ENCODE measurements at places on chromosomes 11 and 22.

GRCh38 chr11:1883346-1884302, 8.1 kb downstream of the PRR33 start:
- DNase-seq, result no peak

DNA sequence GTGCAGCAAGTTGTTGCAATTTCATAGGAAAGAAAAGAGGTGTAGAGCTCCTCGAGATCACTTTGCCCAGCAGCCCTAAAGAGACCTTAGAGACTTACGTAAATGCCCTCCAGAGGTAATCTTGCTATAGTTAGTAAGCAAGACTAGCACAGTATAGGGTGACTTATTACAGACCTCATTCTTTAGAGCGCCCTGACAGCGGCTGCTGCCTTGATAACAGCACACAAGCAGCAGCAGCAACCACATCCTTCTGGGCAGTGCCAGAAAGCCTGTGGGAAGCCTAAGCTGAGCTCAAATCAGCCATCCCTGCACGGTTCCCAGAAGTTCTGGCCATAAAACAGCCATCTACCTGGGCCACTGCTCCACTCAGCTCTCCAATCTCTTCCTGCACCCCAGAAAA, 22.6 kb upstream of the OR56B1 start:
- no peak for DNase-seq

DNA sequence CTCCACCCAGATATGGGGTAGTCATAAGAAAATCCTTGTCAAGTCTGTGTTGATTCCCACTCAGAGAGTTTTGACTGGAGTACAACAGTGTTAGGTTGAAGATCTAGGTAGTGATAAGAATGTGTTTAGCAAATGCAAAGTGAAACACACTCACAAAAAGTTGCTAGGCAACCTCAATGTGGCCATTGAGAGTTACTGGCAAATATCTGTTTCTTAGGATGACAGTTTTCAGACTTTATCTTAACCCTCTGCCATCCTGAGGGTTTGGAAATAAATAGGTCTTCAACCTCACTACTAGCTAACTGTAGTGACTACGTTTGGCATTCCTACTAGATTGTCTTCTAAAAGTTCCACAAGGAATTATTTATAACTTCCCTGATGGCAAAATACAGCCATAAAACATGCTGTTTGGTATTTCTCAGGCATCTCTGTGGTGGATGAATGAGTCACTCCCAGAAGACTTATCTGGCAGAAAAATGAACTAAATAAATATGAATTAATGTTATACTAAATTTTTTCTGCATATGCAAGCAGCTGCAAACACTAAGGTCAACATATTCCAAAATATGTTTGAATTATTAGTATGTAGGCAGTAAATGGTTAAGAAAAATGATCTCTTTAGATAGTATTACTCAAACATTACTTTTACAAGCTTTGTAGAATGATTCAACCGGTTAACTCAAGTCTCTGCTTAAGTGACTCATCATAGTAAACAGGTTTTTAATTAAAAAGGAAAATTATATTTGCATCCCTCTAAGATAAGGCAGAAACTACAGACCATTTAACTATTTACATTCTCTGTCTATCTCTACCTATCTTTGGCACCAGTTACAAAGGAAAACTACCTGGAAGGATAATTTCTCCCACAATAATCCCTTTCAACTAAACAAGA, 17.1 kb upstream of the SYTL2 start:
- peak; percentile 82 for DNase-seq

GRCh38 chr11:7591987-7592386, 78.2 kb downstream of the PPFIBP2 start:
- no peak for DNase-seq

DNA sequence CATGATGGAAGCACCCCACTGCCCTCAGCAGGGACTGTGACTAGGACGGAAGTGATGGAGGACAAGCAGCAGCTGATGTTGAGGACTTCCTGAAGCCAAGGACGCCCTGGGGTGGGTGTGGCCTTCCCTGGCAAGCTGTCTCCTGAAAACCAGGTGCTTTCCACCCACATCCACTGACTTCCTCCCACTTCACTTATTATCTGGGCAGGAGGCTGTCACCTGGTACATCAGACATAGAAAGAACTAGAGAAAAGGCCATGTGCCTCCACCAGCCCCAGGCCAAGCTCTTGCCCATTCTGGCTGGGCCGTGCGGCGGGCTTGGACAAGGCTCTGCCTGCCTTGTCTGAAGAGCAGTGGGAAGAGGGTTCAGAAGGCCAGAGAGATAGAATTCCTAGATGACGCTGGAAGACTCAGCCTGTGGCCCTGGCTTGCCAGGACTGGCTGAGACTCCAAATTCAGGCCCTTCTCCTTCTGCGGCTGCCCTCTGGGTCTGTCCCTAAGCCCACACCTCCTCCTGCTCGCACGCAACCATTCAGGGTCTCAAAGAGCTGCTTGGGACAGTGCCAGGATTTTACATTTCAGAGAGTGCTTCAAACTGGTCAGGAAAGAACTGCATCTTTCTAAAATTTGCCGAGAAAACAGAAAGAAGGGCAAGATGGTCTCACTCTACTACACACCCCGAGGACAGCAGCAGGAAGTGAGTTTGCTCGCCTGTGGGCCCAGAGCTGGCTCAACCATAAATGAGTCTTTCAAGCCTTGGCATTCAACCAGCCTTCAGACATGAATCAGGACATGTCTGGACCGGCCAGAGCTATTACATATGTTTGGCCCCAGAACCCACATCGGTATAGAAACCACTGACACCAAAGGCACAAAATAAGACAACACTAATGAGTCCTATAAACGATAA, 13.3 kb downstream of the ARHGAP1 start:
- DNase-seq, result no peak

DNA sequence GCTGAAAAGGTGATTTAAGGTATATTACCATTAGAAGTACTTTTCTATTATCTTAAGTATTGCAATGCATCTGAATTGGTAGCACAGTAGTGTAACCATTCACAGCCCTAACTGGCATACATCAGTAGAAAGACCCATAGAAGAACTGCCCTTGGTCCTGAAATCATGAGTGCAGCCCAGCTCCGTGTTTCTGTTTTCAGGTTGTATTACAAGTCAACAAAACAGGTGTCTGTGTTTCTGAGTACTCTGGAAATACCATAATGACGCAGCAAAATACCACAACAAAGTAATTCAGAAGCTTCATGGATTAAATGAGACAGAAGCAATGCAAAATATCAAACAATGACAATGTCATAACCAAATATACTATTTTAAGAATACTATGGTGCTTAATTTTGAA, 226.3 kb downstream of the OPCML start:
- DNase-seq, result no peak

DNA sequence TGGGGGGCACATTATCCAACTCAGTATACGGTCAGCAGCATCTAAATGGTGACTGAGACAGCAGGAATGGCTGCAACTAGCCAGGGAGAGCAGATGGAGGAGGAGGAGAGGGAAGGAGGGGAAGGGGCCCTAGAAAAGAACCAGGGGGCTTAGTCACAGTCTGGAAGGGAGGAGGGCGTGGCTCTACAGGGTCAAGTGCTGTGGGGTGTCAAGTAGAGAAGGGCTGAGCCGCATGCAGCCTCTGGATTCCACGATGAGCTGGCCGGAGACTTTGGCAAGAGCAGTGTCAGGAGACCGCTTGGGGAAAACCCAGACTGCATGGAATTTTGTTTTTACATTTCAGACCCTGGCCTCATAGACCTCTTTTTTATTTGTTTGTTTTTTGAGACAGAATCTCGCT, 25.8 kb upstream of the PPFIA1 start:
- peak; percentile 69 for DNase-seq
